ENCODE measurements at places on chromosomes 5 and 9. TPM values are rescaled to one million over a fixed set of nuclear protein-coding genes. Genes with fewer than 3 reads are reported as not detected.
A peak's percentile ranks its signal among the peaks of the same experiment; 100 is the strongest.

DNA sequence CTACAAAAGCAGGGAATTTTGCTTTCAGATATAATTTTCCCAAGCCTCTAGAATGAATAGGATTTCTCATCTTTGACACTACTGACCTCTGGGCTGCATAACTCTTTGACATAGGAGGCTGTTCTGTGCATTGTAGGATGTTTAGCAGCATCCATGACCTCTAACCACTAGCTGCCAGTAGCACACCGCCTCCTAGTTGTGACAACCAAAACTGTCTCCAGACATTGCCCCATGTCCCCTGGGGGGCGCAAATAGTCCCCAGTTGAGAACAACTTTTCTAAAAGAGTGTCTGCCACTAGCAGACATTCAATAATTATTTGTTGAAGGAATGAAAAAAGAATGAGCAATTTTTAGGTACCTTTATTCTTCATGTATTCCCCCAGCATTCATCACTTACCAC is 51.8 kb downstream of the POU4F3 start:
- no peak for DNase-seq
- no peak overlapping the region for H3K27ac ChIP-seq
- peaks cover 53% of the 10 kb centered on the region for H3K27me3 ChIP-seq
- no peaks in the 10 kb centered on the region for H3K4me1 ChIP-seq
- H3K4me3 ChIP-seq, result no peak overlapping the region

DNA sequence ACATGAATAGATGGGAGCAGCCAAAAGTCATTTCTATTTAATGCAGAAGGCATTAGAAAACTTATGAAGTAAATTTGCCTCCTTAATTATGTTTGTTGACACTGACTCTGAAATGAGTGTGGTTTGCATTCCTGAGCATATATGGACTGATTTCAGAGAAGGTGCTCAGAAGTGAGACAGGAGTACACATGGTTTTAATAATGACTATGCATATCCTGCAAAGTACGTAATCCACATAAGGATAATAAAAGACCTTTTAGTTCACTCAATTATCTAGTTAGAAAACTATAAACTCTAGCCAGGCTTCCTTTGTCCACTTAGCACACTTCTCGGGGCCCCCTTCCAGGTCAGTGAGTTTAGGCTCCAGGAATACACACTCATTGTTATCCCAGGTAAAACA is 75.7 kb upstream of the SNX2 start:
- H3K27me3 ChIP-seq, result no peaks in the 10 kb centered on the region
- H3K27ac ChIP-seq, result no peak overlapping the region
- no peaks in the 10 kb centered on the region for H3K4me1 ChIP-seq
- no peaks in the 10 kb centered on the region for H3K36me3 ChIP-seq
- DNase-seq, result no peak

- H3K36me3 ChIP-seq, result no peaks in the 10 kb centered on the region
- peak overlapping the region; percentile 70 for H3K4me3 ChIP-seq
- H3K4me1 ChIP-seq, result peaks cover 11% of the 10 kb centered on the region
- H3K27ac ChIP-seq, result peak overlapping the region; percentile 82
- peak; percentile 34 for DNase-seq
- H3K27me3 ChIP-seq, result peaks cover 56% of the 10 kb centered on the region
Measured at GRCh38 chr9:111036429-111036789, 1.9 kb downstream of the LPAR1 start.

DNA sequence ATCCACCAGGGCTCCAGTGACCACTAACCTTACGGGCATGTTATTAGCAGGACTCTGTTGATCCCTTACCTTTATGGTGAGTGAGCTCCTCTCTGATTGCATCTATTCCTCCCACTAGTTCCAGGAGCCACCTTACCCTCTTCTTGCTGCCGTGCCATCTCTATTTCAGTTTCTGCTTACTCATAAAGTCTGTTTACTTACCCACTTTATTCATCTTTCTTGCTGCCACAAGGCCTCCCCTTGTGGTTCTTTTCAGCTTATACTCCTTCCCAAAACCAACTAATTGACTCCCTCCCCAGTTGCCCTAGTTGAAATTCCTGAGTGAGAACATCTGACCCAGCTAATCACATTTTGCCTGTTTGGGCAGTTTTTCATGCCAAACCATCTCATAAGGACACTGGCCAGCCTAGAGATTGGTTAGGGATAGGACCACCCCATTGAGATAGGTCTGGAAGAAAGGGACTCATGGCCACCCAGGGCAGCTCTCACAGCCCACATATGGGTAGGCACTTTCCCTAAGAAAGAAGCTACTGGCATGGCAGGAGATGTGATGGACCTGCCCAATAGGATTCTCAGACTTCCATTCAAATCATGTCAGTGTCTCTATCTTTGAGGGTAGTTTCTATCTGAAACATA is 412.7 kb downstream of the EFNA5 start:
- no peak overlapping the region for H3K27ac ChIP-seq
- no peak overlapping the region for H3K4me3 ChIP-seq
- no peak for DNase-seq
- no peaks in the 10 kb centered on the region for H3K27me3 ChIP-seq
- H3K36me3 ChIP-seq, result no peaks in the 10 kb centered on the region

GRCh38 chr5:167723254-167723871 is 568.1 kb upstream of the WWC1 start:
- H3K27ac ChIP-seq, result no peak overlapping the region
- no peak overlapping the region for H3K4me3 ChIP-seq
- H3K27me3 ChIP-seq, result no peaks in the 10 kb centered on the region
- peaks cover 6% of the 10 kb centered on the region for H3K4me1 ChIP-seq
- DNase-seq, result peak; percentile 68
- no peaks in the 10 kb centered on the region for H3K36me3 ChIP-seq

NUTM2F gene
- total RNA-seq, result not detected

DNA sequence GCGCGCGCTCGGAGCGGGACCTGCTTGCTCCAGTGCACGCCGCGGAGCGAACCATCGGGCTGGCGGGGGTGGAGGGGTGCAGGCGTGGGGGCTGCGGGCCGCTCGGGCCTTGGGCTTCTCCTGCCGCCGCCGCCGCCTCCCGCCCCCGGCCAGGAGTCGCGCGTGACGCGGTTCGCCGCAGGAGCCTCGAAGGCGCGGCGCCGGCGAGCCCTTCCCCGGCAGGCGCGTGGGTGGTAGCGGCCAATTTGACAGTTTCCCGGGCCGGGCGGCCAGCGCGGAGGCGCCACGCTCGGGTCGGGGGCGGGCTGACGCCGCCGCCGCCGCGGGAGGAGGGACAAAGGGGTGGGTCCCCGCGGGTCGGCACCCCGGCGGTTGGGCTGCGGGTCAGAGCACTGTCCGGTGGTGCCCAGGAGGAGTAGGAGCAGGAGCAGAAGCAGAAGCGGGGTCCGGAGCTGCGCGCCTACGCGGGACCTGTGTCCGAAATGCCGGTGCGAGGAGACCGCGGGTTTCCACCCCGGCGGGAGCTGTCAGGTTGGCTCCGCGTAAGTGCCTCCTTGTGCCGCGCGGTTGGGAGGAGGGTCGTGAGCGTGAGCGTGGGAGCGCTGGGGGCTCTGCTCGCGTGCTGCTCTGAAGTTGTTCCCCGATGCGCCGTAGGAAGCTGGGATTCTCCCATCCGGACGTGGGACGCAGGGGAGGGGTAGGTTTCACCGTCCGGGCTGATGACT is at the start of gene TJP2:
TJP2 (plus strand) TSS at position 387 of the 725 bp plus-strand sequence; CDS start at position 483, 96 bp downstream.
- DNase-seq, result peak; percentile 81
- H3K27ac ChIP-seq, result peak within 1 kb of the TSS; percentile 91
- H3K36me3 ChIP-seq, result no peaks in the 10 kb centered on the region
- no peaks in the 10 kb centered on the region for H3K27me3 ChIP-seq

DNA sequence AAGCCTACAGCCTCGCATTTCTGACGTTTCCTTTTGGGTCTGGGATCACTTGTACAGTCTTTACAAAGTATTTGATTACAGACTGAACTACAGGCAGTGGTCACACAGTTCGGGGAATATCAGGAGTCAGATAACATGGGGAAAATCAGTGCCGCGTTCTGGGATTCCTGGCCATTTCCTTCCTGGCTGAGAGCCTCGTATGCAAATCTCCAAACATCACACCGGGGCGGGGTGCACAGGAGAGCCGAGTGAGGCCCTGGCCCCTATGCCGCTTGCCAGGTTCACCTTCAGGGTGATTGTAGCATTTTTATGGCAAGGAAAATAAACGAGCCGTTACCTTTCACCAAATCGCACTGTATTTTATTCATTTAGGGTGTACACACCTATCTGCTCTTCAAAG is 29.6 kb upstream of the SLC9A3 start:
- H3K36me3 ChIP-seq, result no peaks in the 10 kb centered on the region
- no peak overlapping the region for H3K4me3 ChIP-seq
- H3K27me3 ChIP-seq, result peaks cover 31% of the 10 kb centered on the region
- no peak for DNase-seq
- H3K4me1 ChIP-seq, result no peaks in the 10 kb centered on the region

DNA sequence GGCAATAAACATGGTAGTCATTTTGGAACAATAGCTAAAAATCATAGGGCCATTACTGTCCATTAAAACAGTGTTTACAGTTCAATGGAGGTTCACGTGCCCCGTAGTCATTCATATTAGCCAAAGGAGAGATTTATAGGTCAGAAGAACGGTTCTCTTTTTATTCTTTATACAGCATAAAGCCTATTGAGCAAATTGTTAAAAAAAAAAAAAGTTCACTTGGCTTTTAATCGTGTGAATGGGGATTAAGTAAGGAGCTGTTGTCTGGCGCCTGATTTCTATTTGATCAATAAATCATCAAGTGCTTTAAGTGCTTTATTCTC is 69.1 kb upstream of the TBCA start:
- no peaks in the 10 kb centered on the region for H3K4me1 ChIP-seq
- no peaks in the 10 kb centered on the region for H3K36me3 ChIP-seq
- no peak overlapping the region for H3K27ac ChIP-seq
- no peak for DNase-seq
- H3K4me3 ChIP-seq, result no peak overlapping the region
- peaks cover 24% of the 10 kb centered on the region for H3K27me3 ChIP-seq

DNA sequence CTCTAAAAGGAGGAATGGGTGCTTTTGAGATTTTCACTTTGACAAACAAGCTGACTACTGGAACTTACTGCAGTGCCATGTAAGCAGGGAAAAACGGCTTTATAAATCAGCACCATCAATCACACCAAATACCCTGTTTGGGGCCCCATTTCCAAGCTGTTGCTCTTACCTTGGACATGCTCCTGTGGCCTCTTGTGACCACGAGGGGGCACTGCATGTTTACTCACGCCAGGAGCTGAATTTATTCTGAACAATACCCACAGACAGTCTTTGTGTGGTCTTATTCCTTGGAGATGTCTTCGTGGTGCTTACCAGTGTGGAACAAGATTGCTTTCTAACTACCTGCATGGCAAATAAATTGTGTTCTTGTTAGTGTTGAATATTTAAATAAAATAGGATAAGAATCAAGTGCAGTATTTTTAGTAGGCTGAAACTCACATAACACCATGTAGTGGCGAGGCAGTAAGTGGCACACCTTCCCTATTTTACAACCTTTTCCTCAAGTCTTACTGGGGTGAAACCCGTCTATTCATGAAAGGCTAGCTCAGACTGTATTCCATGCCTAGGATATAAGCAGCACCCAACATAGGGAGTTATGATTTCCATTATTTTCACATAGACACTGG is 155.5 kb upstream of the NMUR2 start:
- H3K27me3 ChIP-seq, result no peaks in the 10 kb centered on the region
- no peak overlapping the region for H3K27ac ChIP-seq
- H3K36me3 ChIP-seq, result no peaks in the 10 kb centered on the region
- no peaks in the 10 kb centered on the region for H3K4me1 ChIP-seq
